ENCODE measurements at places on chromosomes 4 and X.

DNA sequence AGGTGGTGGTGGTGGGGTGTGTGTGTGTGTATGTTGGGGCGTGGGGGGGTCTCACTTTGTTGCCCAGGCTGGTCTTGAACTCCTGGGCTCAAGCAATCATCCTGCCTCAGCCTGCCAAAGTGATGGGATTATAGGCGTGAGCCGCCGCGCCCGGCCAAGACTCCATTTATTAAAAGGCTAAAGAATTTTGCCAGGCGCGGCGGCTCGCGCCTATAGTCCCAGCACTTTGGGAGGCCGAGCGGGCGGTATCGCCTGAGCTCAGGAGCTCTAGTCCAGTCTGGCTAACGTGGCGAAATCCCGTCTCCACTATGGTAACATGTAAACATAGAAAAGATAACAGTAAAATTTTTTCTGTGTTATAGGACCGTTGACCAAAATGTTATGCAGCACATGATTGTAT lies 3.7 kb upstream of the UBA1 start:
- no peak for DNase-seq

DNA sequence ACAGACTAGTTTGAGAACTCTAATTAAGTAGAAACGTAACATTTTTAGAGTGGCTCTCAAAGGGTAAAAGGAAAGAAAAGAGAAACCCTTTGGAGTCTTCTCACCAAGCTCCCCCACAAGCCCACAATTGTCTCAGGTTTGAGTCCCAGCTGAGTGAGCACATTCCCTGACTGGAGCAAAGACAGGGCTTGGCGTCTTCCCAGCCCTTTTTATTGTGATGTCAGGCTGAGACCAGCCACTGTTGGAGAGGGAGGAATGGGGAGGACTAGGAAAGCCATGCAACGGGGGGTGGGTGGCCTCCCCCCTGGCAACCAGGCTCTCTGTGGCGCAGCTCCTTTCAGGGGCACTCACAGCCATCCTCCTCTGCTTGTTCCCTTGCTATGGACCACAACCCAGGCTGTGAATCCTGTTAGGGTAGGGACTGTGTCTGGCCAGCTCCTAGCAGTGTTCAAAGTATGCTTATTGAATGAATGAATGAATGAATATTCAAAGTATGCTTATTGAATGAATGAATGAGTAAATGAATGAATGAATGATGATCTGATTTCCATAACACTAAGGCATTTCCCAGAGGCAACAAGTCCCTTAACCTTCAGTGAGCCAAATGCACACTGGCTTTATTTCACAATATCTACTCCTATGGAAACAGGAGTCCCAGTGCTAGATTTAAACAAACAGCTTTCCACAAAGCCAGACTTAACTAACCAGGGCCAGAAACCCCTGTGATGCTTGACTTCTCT lies 413.3 kb downstream of the MID1IP1 start:
- DNase-seq, result no peak

- no peak for DNase-seq
Observed at GRCh38 chr4:10048941-10049697, 27.8 kb upstream of the SLC2A9 start.

- DNase-seq, result no peak
Observed at GRCh38 chr4:36241771-36242170, 2.5 kb downstream of the ARAP2 start.

DNA sequence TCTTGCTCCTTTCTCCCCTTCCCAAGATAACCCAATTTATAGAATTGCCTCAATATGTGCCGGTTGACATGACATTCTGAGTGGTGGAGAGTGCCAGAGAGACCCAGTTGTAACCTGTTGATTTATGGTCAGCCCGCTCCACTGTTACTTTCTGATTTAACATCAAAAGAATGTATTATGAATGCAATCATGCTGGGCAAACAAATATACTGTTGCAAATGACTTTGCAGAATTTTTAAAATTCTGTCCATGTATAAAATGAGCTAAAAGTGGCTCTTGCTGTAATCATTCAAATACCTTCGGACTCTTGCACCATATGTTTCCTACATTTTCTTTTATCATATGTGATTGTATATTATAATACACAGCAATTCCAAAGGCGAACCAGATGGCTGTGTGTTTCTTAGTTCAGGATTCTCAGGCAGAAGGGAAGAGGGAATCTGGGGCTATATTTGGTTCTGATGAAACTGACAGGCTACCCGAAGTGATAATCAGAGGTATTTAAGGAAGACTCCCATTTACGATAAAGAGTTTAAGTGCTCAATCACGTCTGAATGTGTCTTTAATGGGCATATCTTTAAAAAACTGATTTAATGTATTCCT lies 131.7 kb downstream of the CLCN4 start:
- DNase-seq, result no peak

DNA sequence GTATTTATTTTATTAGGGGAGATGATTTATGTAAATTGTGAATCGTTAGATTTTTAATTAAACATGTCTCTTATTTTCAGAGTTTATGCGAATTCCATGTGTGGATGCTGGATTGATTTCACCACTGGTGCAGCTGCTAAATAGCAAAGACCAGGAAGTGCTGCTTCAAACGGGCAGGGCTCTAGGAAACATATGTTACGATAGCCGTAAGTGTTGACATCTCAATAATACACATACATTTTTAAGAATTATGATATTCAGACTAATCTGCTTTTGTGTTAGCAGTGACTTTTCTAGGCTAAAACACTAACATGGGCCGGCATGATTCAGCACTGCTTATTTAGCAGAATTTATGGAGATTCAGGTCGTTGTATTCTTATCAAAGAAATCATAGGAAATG lies 91.2 kb downstream of the RAP1GDS1 start:
- no peak for DNase-seq

DNA sequence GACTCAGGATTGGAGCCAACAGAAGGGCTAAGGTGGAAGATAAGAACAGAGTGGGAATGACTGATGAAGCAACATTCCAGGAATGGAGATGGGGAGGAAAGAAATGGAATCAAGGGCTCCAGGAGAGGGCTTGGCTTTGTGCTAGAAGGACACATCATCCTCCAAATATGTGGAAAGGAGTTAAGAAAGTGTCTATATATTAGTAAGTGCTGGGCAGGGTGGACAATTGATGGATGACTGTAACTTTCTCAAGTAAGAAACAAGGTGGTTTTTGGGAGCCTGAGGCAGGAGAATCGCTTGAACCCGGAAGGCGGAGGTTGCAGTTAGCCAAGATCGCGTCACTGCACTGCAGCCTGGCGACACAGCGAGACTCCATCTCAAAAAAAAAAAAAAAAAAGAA lies 71.6 kb upstream of the NFKB1 start:
- DNase-seq, result no peak

DNA sequence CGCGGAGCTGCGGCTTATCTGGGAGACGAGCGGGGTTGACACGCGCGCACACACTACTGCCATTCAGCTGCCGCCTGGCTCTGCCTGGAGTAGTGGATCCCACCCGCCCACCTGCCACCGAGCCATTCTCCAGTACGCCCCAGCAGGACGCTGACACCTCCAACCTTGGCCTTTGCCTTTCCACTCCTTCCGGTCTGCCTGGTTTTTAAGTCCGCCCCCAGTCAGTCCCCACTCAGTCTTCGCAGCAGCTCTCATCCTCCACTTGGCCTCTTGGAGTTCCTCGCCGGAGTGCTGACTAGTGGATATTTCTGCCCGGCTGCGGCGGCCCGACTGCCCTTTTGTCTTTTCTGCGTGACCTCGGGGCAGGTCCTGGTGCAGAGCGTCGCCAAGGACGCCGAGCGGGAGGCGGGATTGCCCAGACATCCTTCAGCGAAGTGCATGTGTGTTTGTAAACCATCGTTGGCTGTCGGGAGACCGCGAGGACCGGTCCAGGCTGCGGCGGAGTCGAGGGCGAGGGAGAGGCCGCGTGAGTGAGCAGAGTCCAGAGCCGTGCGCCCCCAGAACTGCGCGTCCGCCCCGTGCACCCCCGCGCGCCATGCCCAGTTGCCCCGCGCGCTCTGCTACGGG lies 1.1 kb downstream of the SLIT2 start:
- no peak for DNase-seq

GRCh38 chr4:16337936-16338335 lies 111.7 kb upstream of the TAPT1 start:
- no peak for DNase-seq

DNA sequence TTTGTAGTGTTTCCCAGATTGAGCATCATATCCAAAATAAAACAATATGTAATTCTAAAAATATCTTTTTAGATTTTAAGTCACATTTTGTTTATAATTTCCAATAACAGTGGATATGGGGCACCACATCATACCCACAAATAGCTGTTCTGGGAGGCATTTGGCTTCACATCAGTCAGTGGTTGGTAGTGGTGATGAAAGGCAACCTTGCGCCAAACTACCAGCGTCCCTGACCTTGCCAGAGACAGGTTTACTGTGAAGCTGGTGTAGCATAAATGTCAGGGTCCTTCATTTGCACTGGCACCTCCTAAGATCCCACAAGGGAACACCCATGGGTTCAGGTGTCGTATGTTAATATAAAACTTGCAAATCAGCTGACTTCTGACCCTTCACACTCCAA lies 222.2 kb downstream of the DCTD start:
- DNase-seq, result no peak

DNA sequence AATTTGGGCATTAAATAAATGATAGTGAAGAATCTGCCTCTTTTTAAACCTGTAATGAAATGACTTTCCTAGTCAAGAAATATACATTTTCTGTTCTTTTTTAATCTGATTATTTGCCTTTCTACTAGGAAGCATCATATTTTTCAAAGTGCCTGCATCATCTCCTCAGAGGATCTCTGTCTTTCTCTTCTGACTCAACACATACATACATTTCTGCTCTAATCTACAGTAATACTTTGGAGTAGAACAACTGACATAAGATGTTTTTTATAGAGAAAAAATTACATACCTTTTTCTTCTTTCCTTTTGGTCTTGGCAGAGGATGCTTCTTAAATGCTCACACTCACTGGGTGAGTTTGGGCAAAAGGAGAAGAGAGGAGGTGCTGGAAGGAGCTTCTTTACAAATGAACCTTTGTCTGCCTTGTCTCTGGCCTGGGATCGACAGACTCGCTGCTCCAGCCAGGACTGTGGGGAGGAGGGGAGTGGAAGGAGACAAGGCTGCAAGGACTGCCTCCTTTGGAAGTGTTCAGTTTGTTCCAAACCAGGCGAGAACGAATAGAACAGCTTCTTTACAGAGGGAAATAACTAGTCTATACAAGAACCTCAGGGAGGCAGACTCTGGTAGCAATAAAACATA lies at the start of gene SCRG1:
TSS of gene SCRG1 (minus strand) at position 338 of the 637 bp plus-strand sequence. CDS start 7,702 bp downstream, outside the sequence.
- DNase-seq, result no peak

GRCh38 chr4:22635692-22636091 lies 57.0 kb upstream of the GBA3 start:
- DNase-seq, result no peak

DNA sequence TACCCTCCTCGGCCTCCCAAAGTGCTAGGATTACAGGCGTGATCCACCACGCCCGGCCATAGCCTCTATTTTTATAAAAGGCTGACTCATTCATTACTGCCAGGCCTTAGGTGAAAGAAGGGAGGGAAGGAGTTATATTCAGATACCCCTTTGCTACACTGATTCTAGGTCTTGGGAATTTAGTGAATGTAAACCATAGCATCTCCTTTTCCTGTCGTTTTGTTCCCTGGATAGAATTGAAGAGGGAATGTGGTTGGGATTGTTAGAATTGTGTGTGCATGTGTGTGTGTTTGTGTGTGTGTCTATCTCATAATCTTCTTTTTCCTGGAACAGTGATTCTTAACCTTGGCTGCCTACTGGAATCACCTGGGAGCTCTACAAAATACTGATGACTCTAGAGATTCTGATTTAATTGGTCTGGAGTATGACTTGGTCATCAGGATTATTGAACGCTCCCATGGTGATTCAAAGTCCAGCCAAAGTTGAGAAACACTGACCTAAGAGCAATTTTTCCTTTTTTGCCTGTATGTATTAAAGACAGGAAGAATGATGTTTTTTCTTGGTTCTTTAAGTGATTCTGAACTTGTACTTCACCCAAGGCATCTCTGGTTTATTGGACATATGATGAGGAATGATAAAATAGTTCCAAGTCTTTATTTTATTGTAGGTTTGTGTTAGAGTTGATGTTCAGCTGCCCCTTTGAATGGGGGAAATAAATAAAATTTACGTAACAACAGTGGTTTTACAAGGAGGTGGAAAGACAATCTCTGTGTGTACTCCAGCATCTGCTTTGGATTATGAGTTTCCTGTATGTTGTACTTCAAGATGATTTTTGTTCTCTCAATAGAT lies 37.0 kb downstream of the NAP1L5 start:
- DNase-seq, result no peak

GRCh38 chrX:64206556-64207162 lies 1.2 kb upstream of the AMER1 start:
- DNase-seq, result no peak

DNA sequence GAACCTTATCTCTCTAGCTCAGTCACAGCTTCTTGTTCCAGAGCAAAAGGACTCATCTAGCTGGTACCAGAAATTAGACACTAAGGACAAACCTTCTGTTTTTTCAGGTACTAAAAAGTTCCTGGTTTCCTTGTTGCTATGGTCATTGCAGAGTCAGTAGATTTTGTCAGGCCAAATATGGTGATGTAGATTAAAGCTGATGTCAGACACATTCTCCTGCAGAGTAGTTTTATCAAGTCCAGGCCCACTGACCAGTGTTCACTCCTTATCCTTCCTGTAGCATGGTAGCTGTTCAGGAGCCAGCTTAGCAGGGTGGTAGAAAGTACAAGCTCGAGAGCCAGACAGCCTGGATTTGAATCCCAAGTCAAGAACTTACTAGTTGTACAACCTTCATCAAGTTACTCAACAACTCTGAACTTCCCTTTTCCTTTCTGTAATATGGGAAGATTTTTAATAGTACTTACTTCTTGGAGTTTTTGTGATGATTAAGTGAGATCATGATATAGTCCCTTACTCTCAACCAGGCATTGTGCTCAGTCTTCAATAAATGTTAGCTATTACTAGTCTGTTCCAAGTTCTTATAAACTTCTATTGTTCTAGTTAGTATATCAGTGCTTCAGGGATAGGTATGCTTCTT lies 17.9 kb downstream of the OCRL start:
- no peak for DNase-seq

Data from activated T-cell treated with anti-CD3 and anti-CD28 coated beads, Interleukin-2, amount 50 U/mL, for 1 hour (primary cell).